ENCODE measurements at places on chromosomes 12 and 14.
A peak's percentile ranks its signal among the peaks of the same experiment; 100 is the strongest.

- no peak for DNase-seq
Observed at GRCh38 chr12:69897744-69898143, 72.7 kb downstream of the MYRFL start.

- no peak for DNase-seq
Observed at GRCh38 chr12:118706437-118706836, 274.9 kb upstream of the SRRM4 start.

DNA sequence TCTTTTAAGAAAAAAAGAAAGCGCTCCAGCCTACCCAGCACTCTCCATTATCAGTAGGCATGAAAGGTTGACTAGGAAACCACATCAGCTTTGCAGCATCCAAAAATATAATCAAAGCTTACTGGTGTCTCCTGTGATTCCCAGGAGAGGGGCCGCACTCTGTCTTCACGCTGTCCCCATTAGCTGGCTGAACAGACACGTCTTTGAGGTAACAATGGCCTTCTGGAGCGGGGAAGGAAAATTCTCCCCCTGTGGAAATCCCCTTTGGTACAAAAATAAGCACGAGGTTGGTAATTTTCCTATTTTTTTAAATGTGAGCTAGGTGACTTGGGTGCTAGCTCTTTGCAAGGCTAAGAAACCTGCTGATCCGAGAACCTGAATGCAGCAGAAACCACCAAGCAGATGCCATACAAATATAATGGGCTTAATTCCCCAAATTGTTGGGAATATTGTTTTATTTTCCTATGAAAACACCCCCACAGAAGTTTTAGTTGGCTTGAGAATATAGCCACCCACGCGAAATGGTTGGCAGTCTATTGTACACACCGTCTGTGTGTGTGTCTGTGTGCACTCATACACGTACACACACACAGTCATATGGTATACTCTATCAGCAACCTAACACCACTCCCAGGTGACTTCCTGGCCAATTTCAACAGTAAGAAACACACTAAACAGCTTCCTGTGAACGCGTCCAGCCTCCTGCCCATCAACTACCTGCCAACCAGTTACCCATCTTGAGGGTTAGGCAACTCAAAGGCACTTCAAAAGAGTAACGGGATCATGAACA is 71.2 kb downstream of the KSR2 start:
- no peak for DNase-seq

GRCh38 chr12:114864837-114865551 is 181.0 kb upstream of the TBX3 start:
- no peak for DNase-seq

DNA sequence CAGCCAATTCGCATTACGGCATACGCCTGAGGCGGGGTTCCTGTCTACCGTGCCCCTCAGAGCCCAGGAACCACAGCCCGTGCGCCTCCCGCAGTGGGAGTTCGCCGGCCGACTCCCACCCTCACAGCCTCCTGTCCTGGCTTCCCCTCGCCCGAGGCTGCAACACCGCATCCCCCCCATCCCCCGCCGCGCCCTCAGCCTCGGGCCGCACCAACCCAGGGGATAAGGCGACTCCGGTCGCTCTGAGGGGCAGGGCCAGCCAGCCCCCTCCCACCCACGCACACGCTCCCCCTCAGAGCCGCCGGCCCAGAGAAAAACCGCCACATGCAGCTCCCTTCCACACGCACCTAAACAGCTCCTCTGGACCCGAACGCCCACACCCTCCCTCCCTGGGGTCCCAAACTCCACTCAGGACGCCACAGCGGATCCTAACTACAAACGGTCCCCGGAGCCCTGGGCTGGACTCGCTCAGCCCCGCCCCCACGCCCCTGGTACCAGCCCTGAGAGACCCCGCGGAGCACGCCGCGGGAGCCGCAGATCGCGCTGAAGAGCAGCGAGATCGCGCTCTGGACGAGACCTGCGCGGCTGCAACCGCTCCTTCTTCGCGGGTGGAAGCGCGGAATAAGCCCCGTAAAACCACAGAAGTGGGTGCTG is at the start of gene C14orf39:
Gene C14orf39 (minus strand): TSS at position 466 of the 654 bp plus-strand sequence. CDS start 985 bp downstream, outside the sequence.
- DNase-seq = peak; percentile 16

DNA sequence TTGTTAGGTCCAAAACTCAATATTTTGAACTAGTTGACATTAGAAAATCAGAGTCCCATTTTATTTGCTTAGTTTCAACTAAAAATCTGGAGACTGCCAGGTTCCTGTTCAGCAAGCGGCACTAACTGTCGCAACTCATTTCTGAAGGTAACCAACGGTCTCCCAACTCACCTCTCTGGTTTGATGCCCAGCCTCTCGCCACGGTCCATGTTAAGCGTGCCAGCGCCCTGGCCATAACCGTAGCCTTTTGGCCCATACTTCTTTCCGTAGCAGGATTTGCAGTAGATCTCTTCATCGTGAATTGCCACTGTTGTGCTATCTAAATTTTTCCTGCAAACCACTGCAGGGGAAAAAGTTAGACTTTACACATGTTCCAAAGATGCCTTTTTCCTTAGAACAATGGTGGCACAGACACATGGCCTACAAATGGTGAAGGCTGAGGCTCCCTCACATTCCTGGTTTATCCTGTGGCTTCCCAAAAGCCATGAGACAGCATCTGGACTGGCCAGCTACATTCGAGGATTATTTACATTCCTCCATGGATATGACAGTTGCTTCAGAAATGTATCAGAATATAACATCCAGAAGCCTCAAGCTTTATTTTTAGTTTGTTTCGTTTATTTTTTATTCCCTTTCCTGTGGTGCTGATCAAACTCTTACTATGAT is 15.7 kb downstream of the CSRP2 start:
- DNase-seq = no peak

GRCh38 chr12:78101113-78101876 is 270.6 kb downstream of the NAV3 start:
- no peak for DNase-seq

DNA sequence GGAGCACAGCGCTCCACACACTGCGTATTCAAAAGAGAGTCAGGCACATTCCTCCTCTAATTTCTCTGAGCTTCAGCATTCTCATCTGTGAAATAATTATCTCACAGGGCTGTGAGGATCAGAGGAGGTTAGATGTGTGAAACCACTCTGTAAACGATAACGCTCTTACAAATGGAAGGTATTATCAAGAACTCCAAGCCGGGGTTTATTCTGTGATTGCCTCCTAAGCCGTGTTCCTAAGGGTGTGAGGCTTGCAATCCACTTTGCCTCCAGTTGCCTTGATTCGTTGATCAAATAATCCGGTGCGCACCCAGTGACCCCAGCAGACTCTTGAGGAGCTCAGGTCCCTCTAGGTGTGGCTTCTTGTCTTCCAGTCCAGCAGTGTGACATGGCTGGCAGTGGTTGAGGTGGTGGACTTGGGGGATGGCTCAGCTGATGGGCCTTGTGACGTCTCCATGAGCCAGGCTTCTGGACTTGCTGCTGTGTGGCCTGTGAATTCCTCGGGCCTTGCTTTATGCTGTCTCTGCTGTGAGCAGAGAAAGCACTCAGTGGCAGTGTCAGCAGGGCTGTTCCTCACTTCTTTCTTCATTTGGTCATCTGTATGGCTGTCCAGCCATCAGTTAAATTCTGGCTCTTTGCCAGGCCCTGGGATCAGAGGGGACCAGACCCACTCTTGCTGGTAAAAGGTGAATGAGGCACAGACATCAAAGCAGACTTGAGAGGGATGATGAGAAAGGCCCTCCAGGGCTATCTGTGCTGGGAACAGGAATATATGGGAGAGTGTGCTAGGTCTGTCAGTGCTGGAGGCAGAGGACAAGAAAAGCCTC is 71.0 kb downstream of the SLC25A47 start:
- no peak for DNase-seq
